Kidney epithelial cell (primary cell): ENCODE measurements at places on chromosomes 11 and 22. TPM values are rescaled to one million over a fixed set of nuclear protein-coding genes. Genes with fewer than 3 reads are reported as not detected.

The SCUBE1 gene
- total RNA-seq, result 0.04 and 0.82 TPM in 2 replicates

The RAB3IL1 gene
- total RNA-seq, result 5.2 and 9.9 TPM in 2 replicates

The APOA4 gene
- total RNA-seq, result not detected in 2 replicates

The SHISAL1 gene
- 0.71 and 1.4 TPM in 2 replicates for total RNA-seq

The APOL2 gene
- total RNA-seq, result 39.9 and 44.4 TPM in 2 replicates

The VPREB3 gene
- total RNA-seq, result not detected in 2 replicates

The FAM111A gene
- total RNA-seq, result 22.2 and 27.2 TPM in 2 replicates

The BTG4 gene
- 0.08 TPM in 1 of 2 replicates, not detected in the other for total RNA-seq

The LRFN4 gene
- 53.5 and 72.3 TPM in 2 replicates for total RNA-seq

The DDTL gene
- total RNA-seq, result 0.75 and 1.2 TPM in 2 replicates

The SLC5A4 gene
- 0.79 TPM in 1 of 2 replicates, not detected in the other for total RNA-seq

The OR5A1 gene
- total RNA-seq, result not detected in 2 replicates

The OR52E8 gene
- not detected in 2 replicates for total RNA-seq

The MMP13 gene
- 0.13 TPM in 1 of 2 replicates, not detected in the other for total RNA-seq

The MRGPRE gene
- 0.63 and 1.7 TPM in 2 replicates for total RNA-seq

The DNAJB13 gene
- total RNA-seq, result not detected in 2 replicates

The OR6T1 gene
- total RNA-seq, result 0.34 TPM in 1 of 2 replicates, not detected in the other

The POU2AF3 gene
- total RNA-seq, result 0.25 TPM in 1 of 2 replicates, not detected in the other

The RBMXL2 gene
- total RNA-seq, result 0.21 and 0.50 TPM in 2 replicates

The OR5B21 gene
- not detected in 2 replicates for total RNA-seq

The OR51B4 gene
- not detected in 2 replicates for total RNA-seq

The MS4A15 gene
- total RNA-seq, result not detected in 2 replicates

The UCP3 gene
- total RNA-seq, result 0.84 and 1.6 TPM in 2 replicates

The CFAP68 gene
- 16.8 and 24.8 TPM in 2 replicates for total RNA-seq

The ADAMTS15 gene
- total RNA-seq, result 3.9 and 4.2 TPM in 2 replicates

The GLYATL1 gene
- 0.84 and 2.1 TPM in 2 replicates for total RNA-seq

The OR8B8 gene
- total RNA-seq, result not detected in 2 replicates

The SLC22A9 gene
- not detected in 2 replicates for total RNA-seq

The PATE4 gene
- not detected in 2 replicates for total RNA-seq

The SYT9 gene
- 1.0 and 1.2 TPM in 2 replicates for total RNA-seq

The TRIM49D2 gene
- not detected in 2 replicates for total RNA-seq

The FAM83F gene
- total RNA-seq, result 5.8 and 6.9 TPM in 2 replicates

The CYP2D6 gene
- 0.58 and 1.1 TPM in 2 replicates for total RNA-seq

The EI24 gene
- 129 and 146 TPM in 2 replicates for total RNA-seq

The PLAAT2 gene
- not detected in 2 replicates for total RNA-seq

The MRGPRF gene
- total RNA-seq, result 0.34 and 1.2 TPM in 2 replicates

The PLAAT5 gene
- total RNA-seq, result 0.14 and 0.17 TPM in 2 replicates

The UBQLN3 gene
- not detected in 2 replicates for total RNA-seq

The POTEH gene
- total RNA-seq, result not detected in 2 replicates

The TOMM22 gene
- 56.4 and 76.7 TPM in 2 replicates for total RNA-seq

The SLC22A6 gene
- total RNA-seq, result not detected in 2 replicates

The MIAT gene
- 0.50 and 3.0 TPM in 2 replicates for total RNA-seq

The ZNF214 gene
- total RNA-seq, result 2.5 and 4.0 TPM in 2 replicates

The ARVCF gene
- 74.5 and 107 TPM in 2 replicates for total RNA-seq

The ST13 gene
- 160 and 163 TPM in 2 replicates for total RNA-seq

The PARVG gene
- not detected in 2 replicates for total RNA-seq

The KDM4E gene
- not detected in 2 replicates for total RNA-seq

The C22orf31 gene
- not detected in 2 replicates for total RNA-seq

The OR52E4 gene
- total RNA-seq, result not detected in 2 replicates

The HDAC10 gene
- total RNA-seq, result 21.1 and 34.8 TPM in 2 replicates

The CRYBA4 gene
- not detected in 2 replicates for total RNA-seq

The OR8K3 gene
- total RNA-seq, result not detected in 2 replicates

The OTUB1 gene
- total RNA-seq, result 100.0 and 119 TPM in 2 replicates

The GDPD4 gene
- 0.08 TPM in 1 of 2 replicates, not detected in the other for total RNA-seq

The CRYBB2 gene
- not detected in 2 replicates for total RNA-seq

The CCDC73 gene
- total RNA-seq, result 0.07 TPM in 1 of 2 replicates, not detected in the other

The IL17REL gene
- total RNA-seq, result not detected in 2 replicates
